LoVo (cell line): ENCODE measurements at places on chromosomes 12 and 14.

DNA sequence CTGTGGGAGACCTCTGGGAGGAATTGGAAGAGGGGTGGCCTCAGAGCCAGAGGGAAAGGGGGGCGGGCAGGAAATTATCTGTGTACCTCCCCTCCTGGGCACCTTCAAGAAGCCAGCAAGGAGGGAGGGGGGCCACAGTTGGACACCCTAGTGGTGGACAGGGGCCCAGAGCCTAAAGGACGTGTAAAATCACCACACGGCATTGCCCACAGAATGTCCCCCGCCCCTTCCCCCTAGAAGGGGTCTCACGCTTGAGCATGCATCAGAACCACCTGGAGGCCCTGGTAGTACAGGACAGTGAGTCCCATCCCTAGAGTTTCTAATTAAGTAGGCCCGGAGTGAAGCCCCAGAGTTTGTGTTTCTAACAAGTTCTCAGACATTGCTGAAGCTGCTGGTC is 8.2 kb downstream of the ENDOU start:
- no peak for DNase-seq

DNA sequence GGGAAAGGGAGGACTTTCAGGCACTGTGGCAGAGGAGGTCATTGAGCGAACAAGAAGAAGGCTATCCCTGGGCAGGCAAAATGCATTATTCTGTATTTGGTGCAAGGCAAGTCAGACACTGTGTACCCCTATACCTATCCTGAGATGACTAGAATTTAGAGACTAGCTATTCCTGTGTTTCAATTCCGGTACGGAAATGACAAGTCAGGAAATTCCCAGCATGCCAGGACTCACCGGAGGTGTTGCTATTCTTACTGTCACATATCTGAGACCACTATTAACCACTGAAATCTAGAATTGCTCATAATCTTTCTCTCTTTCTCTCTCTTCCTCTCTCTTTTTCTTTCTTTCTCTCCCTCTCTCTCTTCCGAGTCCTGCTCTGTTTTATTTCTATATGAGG is 297.1 kb downstream of the PDZRN4 start:
- DNase-seq = no peak

DNA sequence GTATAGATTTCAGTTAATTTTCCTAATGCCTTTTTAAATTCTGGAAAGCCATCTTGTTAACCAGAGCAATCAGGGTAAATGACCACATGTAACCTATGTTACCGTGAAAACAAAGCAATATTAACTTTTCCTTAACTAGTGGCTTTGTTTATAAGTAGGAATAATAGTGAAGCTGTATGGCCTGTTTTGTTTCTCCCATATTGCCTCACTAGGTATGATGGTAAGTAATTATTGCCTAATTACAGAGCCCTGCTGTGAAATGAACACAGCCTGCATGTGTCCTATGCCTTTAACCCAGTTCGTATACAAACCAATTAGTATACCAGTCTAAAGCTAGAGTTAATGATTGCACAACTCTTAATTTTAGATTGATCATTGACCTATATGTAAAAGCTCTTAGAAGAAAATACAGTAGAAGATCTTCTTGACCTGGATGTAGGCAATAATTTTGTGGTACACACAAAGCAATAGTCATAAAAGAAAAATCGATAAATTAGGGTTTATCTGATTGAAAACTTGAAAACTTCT is 249.9 kb downstream of the CCDC91 start:
- DNase-seq = no peak

DNA sequence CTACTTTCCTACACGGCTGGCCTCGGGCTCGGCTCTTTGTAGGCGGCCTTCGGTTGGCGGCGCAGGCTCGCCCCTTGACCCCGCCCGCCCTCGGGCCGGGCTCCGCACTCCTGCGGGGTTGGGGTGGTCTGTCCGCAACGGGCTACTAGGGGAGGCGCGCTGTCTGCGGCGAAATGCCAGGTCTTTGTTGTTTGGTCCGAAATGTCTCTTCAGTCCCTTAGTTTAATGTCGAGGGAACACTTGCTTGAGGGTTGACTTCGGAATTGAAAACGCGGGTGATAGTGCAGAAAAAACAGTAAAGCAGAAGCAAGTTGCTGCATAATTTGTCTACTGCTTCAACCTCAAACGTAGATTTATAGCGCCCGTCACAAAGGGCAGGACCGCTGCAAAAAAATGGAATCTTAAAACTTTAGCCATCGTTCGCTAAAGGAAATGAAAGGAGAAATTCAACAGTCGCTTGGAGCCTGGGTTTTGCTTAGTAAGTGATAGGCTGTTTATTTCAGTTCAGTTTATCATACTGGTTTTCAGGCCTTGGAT is 390 bp downstream of the JKAMP start:
- peak; percentile 42 for DNase-seq

DNA sequence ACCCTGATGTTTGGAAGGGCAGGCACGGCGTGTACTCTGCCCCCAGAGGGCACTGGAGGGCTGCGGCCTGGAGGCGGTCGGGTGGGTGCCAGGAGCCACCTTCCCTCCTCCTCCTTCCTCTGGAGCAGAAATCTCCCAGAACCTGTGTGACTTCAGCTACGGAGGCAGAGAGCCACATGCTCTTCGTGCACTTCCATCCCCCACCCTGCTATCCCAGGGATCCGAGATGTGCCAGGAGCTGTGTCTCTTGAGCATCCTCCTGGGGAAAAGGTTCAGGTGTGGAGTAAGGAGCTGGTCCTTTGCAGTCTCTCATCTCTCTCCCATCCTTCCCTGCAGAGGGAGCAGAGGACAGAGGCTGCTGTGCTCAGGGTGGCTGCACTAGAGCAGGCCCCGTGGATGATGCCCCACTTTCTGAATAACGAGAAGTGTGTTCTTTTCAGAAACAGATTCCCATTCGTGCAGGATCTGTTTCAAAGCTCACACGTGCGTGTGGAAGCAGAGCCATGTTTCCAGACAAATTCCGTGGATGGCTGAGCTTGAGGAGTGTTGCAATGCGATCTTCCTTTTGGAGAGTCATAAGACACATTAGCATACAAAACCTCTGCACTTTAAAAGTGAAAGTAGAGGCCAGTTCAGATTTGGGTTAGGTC is 162.9 kb downstream of the ADGRD1 start:
- DNase-seq = no peak

GRCh38 chr14:26765768-26766520 is 168.1 kb upstream of the NOVA1 start:
- DNase-seq = no peak

DNA sequence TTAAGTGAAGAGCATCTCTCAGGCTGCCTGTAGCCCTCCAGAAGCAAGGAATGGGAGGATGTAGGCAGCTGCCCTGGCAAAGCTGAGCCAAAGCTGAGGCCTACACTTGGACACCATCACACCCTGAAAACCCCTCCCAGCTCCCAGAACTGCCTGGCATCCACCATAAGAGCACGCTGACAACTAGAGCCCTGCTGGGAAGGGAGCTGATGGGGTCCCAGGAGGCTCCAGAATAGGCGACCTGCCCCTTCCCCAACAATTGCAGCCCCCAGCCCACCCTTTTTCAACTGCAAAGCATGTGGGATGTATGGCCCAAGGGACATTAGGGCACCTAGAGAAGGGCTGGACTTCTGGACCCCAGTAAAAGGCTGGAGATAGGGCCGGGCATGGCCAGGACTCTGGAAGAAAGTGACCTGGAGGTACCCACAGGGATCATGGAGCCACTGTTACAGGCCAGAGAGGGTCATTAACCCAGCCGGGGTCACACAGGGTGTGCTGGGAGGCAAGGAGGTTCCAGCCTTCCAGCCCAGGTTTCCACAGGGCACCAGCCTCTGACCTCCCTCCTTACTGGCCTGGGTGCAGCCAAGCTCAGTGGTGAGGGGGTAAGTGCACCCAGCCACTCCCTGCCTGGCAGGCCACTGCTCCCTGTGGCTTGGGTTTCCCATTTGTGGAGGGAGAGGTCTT is 27.8 kb downstream of the FAM222A start:
- no peak for DNase-seq

GRCh38 chr14:92951912-92952471 is 29.0 kb downstream of the CHGA start:
- DNase-seq = peak; percentile 54

DNA sequence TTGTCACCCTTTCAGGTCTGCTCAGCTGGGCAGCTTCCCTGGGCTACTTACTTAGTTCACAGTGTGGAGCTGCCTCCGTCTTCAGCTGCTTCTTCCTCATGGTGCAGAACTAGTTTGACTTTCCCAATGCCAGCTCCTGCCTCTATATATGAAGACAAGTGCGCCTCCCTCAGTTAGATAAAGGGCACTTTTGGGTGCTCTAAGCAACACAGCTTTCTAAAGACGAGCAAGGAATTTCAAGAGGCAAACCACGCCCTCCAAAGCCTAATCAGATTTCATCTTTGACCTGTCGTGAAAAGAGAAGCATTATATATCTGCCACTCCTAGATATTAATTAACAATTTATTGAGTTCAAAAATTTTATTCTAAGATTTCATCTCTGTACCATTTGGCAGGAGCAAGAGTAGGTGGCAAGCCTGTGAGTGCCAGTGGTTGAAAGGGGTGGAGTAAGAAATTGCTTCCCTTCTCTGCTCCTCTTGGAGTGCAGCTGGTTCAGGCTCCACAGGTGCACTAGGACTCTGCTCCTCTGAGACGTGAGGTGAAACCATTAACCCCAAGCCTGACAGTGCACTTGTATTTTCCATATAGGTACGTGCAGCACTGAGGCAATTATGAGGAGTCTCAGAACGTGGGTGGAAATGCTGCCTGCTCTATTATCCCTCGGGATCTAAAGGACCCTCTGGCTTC is 2.1 kb upstream of the SLC11A2 start:
- DNase-seq = peak; percentile 83

- peak; percentile 58 for DNase-seq
Measured at GRCh38 chr12:111529424-111530368, 69.4 kb downstream of the ATXN2 start.

- DNase-seq = no peak
Measured at GRCh38 chr12:119868992-119869391, 8.1 kb downstream of the CIT start.

DNA sequence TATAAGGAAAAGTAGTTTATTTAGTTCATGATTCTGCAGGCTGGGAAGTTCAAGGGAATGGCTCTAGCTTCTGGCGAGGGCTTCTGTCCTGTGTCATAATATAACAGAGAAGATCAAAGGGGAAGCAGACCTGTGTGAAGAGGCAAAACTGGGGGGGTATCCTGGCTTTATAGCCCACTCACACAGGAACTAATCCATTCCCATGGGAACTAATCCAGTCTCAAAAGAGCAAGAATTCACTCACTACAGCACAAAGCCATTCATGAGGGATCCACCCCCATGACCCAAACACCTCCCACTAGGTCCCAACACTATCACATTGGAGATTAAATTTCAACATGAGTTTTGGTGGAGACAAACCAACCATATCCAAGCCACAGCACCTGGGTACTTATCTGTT is 6.9 kb downstream of the ALDH6A1 start:
- DNase-seq = no peak

GRCh38 chr12:3216726-3217682 is 139.8 kb downstream of the TSPAN9 start:
- DNase-seq = peak; percentile 71

GRCh38 chr14:93734086-93734822 is 54.0 kb downstream of the PRIMA1 start:
- no peak for DNase-seq

- DNase-seq = no peak
Measured at GRCh38 chr12:18327036-18327435, 65.7 kb downstream of the PIK3C2G start.

DNA sequence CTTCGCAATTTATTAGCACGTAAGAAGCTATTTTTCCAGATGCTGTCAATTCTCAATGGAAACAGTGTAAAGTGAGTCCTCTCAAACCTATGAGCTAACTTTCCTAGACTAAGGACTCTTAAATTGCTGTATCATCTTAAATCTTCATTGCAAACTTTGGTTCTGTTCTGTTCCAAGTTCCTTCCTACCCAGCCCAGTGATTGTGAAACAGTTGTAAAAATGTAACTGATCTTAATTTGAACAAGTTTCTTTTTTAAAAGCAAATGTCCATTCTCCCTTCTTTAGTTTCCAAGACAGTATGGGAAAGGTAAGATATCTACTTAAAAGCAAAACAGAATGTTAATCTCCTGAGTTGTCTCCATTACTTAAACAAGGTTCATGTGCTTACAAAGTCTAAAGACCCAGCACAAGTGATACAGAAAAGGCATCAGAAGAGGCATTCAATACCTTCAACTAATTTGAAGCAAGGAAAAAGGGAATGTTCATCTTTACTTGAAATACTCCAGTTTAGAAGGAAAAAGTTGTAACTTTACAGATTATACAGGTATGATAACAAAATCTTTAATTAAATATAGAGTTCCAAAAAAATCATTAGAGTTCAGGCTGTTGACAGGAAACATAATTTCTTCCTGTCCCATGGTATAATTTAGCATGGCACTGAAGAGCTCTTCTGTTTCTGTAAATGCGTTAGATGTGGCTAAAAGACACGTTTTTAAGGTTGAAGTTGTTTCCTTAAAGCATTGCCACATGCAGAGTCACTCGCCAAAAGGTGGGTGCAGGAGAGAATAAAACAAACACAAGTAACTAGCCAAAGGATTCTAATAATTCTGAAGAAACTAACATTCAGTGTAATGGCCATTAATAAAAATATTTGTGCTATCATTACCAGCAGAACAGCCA is 101.5 kb upstream of the USP15 start:
- DNase-seq = no peak
